ENCODE measurements at places on chromosomes 12 and 14. TPM values are rescaled to one million over a fixed set of nuclear protein-coding genes. Genes with fewer than 3 reads are reported as not detected.
A peak's percentile ranks its signal among the peaks of the same experiment; 100 is the strongest.

- H3K36me3 ChIP-seq: no peaks in the 10 kb centered on the region
- H3K4me1 ChIP-seq: peaks cover 33% of the 10 kb centered on the region
- H3K4me3 ChIP-seq: peak overlapping the region; percentile 6
- H3K27ac ChIP-seq: peak overlapping the region; percentile 72
- peaks cover 65% of the 10 kb centered on the region for H3K27me3 ChIP-seq
These were observed 12.9 kb downstream of the COL2A1 start for GRCh38 chr12:47991106-47992061.

DNA sequence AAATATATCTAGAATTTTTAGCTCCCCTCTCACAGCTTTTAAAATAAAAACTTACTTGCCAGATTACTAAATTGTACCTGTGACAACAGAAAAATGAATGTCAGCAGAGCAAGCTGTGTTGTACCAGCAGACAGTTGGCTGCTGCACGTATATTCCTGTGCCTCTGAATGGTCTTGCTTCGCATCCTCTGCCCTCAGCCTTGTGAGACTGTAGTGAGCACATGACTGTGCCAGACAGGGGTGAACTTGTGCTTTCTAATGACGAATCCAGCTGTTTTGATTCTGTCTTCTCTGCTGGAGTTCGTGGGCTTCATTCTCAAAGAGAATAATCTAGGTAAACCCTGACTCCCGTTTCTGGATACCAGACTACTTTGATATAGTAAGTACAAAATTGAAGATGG is 58.3 kb upstream of the FRMD6 start:
- H3K27ac ChIP-seq: no peak overlapping the region
- no peak overlapping the region for H3K4me3 ChIP-seq
- no peak for DNase-seq
- H3K36me3 ChIP-seq: no peaks in the 10 kb centered on the region

GRCh38 chr14:81018251-81018650 is 62.8 kb downstream of the TSHR start:
- no peaks in the 10 kb centered on the region for H3K4me1 ChIP-seq
- DNase-seq: no peak
- no peaks in the 10 kb centered on the region for H3K36me3 ChIP-seq

GRCh38 chr12:108853426-108853825 is 4.0 kb downstream of the SSH1 start:
- no peak for DNase-seq
- H3K36me3 ChIP-seq: peaks cover 39% of the 10 kb centered on the region
- H3K27ac ChIP-seq: no peak overlapping the region
- H3K27me3 ChIP-seq: peaks cover 2% of the 10 kb centered on the region
- no peak overlapping the region for H3K4me3 ChIP-seq
- H3K4me1 ChIP-seq: peaks cover 42% of the 10 kb centered on the region

DNA sequence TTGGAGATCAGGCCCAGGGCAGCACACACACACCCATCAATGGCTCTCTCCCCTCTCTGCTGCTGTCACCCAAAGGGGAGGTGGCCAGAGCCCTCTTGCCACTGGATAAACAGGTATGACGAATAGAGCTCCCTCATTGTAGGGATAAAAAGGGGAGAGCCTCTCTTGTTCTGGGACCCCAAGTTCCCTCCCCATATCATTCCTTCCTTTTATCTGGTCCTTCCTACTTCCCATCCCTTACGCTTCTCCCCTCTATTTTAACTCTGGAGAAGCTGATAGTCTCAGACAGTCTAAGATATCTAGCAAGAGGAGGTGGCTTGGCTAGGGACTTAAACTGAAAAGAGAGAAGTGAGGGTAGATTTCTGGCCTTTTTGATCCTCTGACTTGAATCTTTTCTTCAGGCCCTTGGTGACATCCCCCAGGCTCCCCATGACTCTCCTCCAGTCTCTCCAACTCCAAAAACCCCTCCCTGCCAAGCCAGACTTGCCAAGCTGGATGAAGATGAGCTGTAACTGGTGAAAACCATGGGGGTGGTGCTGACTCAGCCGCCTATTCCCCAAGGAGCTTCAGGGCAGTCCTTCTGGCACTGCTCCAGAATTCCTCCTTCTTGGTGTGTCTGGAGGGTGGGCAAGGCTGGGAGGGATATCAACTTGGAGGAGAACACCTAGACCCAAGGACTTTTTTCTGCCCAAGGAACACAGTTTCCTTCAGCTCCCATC is 5.3 kb downstream of the ARHGEF25 start:
- no peaks in the 10 kb centered on the region for H3K36me3 ChIP-seq
- H3K27me3 ChIP-seq: peaks cover 87% of the 10 kb centered on the region
- DNase-seq: no peak
- no peak overlapping the region for H3K4me3 ChIP-seq
- H3K27ac ChIP-seq: no peak overlapping the region

DNA sequence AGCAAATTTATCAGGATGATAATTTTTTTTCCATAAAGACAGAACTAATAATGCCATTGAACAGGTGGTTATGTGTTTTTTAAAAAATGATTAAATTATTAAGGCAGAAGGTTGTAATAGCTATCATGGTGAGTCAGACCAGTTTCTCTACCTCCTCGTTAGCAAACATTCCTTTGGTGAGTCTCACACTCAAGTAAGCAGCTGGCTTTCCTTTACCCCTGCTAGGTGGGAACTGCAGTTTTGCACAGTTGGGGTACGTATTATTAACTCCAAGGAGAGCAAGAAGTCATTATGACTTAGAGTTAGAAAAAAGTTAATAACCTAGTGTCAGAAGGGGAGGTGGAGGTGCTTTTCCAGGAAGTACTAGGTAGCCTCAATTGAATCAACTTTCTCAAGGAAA is 165.3 kb downstream of the SNAPC1 start:
- no peak overlapping the region for H3K4me3 ChIP-seq
- H3K27ac ChIP-seq: no peak overlapping the region
- H3K4me1 ChIP-seq: peaks cover 2% of the 10 kb centered on the region
- no peak for DNase-seq

DNA sequence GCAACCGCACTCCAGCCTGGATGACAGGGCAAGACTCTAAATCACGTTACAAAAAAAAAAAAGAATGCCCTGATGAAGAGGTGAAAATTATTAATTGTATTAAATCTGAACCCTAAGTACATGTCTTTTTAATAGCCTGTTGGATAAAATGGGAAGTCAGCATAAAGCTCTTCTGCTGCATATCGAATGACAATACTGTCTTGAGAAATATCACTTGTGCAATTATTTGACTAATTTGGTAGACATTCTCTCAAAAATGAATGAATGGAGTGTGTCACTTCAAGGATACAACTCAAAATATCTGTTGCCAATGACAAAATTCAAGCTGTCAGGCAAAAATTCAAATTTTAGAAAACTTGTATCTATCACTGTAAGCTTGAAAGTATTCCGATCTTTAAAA is 38.9 kb downstream of the DNAI7 start:
- DNase-seq: no peak
- no peak overlapping the region for H3K4me3 ChIP-seq
- H3K27ac ChIP-seq: no peak overlapping the region

- H3K36me3 ChIP-seq: no peaks in the 10 kb centered on the region
- DNase-seq: no peak
- H3K4me1 ChIP-seq: no peaks in the 10 kb centered on the region
- no peak overlapping the region for H3K4me3 ChIP-seq
These were observed 29.2 kb downstream of the SMUG1 start for GRCh38 chr12:54159589-54159988.

DNA sequence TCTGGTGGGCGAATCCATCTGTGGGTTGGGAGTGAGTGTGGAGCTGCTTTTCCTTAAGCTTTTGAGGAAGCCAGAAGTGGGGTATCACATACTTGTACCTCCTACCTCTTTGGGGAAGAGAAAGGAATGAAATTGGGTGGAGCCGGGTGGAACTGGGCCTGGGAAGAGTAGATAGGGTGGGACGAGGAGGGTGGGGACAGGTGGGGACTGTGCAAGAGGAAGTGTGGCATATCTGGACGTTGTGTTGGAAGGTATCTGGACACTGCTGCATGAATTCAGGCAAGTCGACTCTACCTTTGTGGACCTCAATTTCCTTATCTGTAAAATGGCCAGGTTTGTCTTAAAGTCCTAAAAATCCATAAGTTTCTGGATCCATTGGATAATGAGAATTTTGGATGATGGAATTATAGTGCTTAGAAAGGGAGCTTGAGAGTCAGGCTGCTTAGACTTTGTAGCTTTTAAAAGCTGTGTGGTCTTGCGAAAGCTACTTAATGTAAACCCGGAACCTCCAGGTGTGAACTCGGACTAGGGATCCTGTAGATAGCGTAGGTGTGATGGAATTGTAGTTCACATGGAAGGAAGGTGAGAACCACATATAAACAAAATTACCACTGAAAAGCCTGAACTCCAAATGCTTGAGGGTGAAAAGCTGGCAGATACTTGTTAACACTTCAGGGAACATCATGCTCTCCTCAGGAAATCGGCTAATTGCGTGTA is 2.1 kb downstream of the VRTN start:
- H3K4me3 ChIP-seq: no peak overlapping the region
- H3K27ac ChIP-seq: no peak overlapping the region
- no peaks in the 10 kb centered on the region for H3K4me1 ChIP-seq
- DNase-seq: no peak
- H3K36me3 ChIP-seq: no peaks in the 10 kb centered on the region

- peaks cover 2% of the 10 kb centered on the region for H3K27me3 ChIP-seq
- no peaks in the 10 kb centered on the region for H3K36me3 ChIP-seq
- H3K27ac ChIP-seq: no peak overlapping the region
- no peak overlapping the region for H3K4me3 ChIP-seq
These were observed 27.2 kb upstream of the CMAS start for GRCh38 chr12:22018860-22019259.

GRCh38 chr14:94099006-94099405 is 11.5 kb upstream of the IFI27 start:
- no peaks in the 10 kb centered on the region for H3K27me3 ChIP-seq
- H3K27ac ChIP-seq: no peak overlapping the region
- no peak for DNase-seq

- no peaks in the 10 kb centered on the region for H3K4me1 ChIP-seq
- no peak for DNase-seq
- peaks cover 2% of the 10 kb centered on the region for H3K27me3 ChIP-seq
- H3K36me3 ChIP-seq: no peaks in the 10 kb centered on the region
These were observed 331.4 kb downstream of the BCAT1 start for GRCh38 chr12:24617471-24617870.

DNA sequence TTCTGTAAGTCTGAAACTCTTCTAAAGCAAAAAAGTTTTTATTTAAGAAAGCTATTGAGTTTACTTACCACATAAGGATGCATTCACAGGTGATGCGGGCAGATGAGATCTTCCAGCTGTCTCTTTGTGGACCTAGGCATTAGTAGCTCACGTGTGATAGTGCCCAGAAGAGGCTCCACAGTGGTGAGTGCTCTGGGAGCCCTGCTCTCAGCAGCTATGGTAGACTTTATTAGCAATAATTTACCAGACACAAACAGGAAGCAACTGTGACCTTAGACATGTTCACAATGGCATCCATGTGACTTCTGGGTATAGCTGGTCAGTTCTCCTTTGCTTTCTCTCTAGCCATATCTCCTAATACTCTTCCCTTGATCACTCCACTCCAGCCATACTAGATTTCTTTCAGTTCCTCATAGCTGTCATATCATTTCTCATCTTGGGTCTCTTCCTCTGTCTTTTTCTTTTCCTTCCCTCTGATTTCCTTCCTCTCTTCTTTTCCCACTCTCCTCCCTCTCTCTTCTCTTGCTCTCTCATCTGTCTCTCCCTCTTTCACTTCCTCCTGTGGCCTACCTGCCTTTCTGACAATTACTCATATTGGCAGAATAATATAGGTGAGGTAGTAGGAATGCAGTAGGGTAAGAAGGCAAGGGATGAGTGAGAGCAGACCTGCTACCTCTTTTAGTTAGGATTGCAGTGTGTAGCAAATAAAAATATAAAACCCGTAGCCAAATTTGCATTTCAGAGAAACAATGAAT is 75.2 kb upstream of the SCAF11 start:
- H3K27ac ChIP-seq: no peak overlapping the region
- DNase-seq: no peak
- peaks cover 6% of the 10 kb centered on the region for H3K27me3 ChIP-seq

The RD3L gene
- not detected for total RNA-seq

The CLEC6A gene
- total RNA-seq: not detected

The TAS2R46 gene
- total RNA-seq: 1.5 TPM

The SLC2A14 gene
- 0.18 TPM for total RNA-seq

The JPH4 gene
- not detected for total RNA-seq

The SERPINA1 gene
- total RNA-seq: not detected

The ADAMTS20 gene
- not detected for total RNA-seq

The KRT79 gene
- not detected for total RNA-seq

Measured in activated CD8-positive, alpha-beta T cell treated with anti-CD3 and anti-CD28 coated beads, Interleukin-2, amount 10 ng/mL, durations not matched to agents 7 days and 5 days (primary cell).